ENCODE measurements at places on chromosomes 2 and 18.
A peak's percentile ranks its signal among the peaks of the same experiment; 100 is the strongest.

- DNase-seq: peak; percentile 45
These were observed at the start of gene PRKCE for GRCh38 chr2:45651415-45652089. TSS of gene PRKCE (plus strand) at chr2:45651675.

DNA sequence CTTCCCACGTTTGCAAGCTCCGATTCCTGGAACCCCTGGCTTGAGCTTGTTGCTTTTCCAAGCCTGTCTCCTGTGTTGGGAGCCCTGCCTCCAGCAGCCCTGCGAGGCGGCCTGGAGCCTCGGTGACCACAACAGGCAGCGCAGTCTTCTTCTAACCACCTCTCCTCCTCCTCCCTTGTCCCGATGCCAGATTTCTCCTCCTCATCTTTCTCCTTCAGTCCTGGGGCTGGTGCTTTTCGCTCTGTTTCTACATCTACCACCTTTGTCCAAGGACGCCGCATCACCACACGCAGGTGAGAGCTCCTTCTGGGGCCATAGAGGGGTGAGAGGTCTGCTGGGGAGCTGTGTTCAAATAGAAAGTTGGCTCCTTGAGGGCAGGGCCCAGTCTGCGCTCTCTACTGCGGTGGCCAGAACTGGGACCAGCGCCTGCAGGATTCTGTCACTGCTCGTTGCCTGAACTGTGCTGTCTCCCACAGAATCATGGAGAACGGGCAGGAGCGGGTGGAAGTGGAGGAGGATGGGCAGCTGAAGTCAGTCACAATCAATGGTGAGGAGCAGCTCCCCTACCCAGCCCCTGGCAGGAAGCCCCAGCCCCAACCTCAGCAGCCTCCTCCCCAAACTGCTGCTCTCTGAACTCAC, 3.9 kb downstream of the DNAJB2 start:
- DNase-seq: no peak

GRCh38 chr18:49459404-49460171, 857 bp downstream of the DYM start:
- peak; percentile 14 for DNase-seq

GRCh38 chr18:36194600-36195315, 7.5 kb downstream of the MOCOS start:
- no peak for DNase-seq

DNA sequence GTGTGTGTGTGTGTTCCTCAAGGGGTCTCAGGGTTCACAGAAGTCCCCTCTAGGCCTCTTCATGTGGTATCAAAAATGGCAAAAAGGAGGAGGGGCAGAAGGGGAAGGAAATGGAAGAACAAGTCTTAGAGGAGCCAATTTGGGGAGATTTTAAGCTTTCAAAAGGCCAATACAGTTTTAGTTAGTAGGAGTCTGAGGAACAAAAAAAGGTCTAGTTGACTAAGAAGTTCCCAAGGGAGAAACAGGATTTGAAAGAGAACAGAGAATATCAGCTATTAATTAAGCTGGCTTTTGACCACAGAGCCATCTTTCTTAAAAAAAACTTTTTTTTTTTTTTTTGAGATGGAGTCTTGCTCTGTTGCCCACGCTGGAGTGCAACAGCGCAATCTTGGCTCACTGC, 7.1 kb downstream of the RNF125 start:
- DNase-seq: no peak

GRCh38 chr18:45222180-45222579, 393.1 kb upstream of the SLC14A2 start:
- DNase-seq: no peak

DNA sequence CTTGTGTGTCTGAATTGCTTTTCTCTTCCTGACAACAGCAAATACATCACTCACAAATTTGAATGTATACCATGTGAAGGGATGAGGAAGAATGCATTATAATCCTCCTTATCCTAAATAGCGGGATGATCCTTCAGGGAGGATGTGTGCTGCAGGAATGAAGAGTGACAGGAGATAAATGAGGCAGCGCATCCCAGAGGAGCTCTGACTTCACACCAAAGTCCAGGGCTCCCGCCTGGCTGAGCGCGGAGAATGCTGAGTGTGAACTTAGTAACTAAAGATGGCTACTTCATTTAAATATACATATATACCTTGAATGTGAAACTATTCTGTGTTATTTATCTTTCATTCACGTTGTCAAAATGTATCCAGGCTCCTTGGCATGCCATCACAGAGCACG, 145.2 kb upstream of the TPO start:
- DNase-seq: no peak

- DNase-seq: no peak
These were observed 84.2 kb downstream of the NCKAP5 start for GRCh38 chr2:133484106-133484505.

DNA sequence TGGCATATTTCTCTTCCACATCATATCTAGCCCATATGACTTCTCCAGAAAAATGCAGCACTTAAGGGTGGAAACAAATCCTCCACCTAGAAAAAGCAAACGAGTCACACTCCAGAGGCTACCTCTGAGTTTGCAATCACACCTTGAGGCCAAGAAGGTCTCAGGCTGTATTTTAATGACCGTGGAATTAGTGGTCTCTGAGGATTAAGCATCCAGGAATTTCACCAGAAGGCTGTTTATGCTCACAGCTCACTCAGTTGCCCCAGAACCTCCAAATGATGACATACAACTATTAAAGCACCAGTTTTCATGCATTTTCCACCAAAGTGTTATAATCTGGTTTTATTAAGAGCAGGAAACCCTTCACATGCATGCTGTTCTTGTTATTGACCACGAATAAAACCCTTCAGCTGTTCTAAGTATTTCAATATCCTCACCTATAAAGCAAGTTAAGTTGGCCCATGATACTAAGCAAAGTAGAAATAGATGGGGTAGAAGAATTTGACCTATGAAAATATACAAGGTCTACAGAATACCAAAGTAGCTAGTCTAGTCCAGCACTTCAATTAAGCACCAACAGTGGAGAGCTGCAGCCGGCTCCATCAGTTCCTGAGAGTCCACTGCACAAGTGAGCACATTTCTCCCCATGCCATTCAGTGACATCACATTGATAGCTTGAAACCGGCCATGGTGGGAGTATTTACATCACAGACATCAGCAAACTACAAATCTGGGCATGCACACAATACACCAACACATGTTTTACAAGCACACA, 39.5 kb upstream of the SLC14A1 start:
- no peak for DNase-seq

- no peak for DNase-seq
These were observed 42.1 kb upstream of the SERTAD2 start for GRCh38 chr2:64695721-64696261.

DNA sequence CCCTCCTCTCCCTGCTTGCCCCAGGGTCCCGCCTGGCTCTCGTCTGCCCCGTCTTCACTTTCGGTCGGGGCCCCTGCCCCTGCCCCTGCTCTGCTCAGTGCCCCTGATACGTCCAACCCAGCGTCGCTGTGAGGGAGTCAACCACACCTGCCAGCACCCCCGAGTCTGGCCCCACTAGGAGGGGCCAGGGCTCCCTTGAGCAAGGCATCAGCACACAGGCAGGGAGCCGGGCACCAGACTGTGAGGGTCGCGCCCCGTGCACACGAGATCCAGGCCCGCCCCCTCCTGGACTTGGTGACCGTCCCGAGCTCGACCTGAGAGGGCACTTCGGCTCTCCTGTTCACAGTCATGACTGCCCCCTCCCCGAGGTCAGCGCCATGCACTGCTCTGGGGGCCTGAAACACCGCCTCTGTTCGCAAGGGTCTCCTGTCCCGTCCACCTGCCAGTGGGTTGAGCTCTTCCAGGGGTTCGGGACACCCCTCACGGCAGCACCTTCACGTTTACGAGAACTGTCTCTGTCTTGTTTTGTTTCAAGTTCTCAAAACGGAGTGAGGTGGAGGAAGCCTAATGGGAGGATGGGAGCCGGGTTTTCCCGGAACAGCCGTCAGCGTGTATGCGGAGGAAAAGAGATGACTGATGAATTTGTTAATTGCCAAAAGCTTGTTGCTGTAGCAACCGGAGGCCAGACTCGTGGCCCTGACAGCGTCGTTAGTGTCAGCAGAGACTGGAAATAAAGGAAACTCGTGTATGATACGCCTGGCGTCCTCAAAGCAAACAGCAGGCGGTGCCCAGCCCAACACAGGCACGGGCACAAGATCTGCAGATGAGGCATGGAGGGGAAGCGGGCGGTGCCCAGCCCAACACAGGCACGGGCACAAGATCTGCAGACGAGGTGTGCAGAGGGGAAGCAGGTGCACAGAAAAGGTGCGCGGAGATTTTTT, 48.2 kb upstream of the KCNG2 start:
- no peak for DNase-seq

DNA sequence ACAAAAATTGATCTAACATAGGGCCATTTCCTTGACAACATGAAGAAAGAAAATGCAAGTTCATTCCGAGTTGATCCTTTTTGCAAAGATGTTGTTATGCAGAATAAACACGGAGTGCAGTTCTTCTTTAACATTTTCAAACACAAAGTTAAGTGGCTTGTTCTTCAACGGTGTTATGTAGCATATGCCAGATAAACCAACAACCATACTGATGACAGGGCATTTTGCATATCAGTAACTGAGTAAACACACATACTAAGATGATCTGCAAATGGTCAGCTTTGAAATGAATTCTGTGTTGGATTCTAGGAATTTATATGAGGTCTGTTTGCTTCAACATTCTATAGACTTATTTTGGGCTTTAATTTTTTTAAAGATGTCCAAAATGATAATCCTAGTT, 266.4 kb downstream of the GPD2 start:
- no peak for DNase-seq

DNA sequence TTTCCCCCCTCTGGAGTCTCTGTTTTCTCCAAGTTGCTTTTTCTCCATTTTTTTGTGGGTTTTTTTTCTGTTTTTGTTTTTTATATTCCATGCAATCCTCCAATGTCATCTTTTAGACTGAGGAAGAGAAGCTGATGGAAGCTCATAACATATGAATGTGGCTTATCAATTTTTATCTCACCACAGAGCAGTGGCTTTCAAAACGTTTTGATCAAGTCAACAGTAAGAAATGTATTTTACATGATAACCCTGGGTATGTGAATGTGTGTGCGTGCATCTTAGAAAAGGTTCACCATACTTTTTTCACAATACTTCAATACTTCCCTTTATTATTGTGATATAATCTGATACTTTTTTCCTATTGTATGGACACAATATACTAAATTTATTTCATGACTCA, 64.6 kb upstream of the CDCA7 start:
- peak; percentile 88 for DNase-seq

- DNase-seq: no peak
These were observed 105.2 kb upstream of the TFCP2L1 start for GRCh38 chr2:121390082-121390692.

DNA sequence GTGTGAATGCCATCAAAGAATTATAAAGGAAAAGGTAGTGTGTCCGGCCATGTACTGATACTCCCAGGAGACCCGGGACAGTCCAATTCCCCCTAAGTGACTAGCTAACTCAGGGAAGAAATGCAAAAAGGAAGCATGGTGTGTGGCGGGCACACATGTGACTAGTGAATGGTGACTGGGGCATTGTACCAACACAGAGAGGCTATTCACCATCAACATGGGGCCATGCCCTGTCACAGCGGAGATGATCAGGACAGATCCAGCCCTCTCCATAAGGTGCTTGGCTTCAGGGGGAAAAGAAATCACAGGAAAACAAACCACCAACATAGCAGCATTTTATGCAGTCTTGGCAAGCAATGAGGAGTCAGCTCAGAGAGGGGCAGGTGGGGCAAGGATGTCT, 34.3 kb downstream of the FAM168B start:
- no peak for DNase-seq

- no peak for DNase-seq
These were observed 153.4 kb downstream of the MBP start for GRCh38 chr18:76979111-76979751.

GRCh38 chr2:162704496-162704895, 134.1 kb downstream of the KCNH7 start:
- DNase-seq: no peak

- no peak for DNase-seq
These were observed 54.6 kb upstream of the CYTIP start for GRCh38 chr2:157498483-157498882.

Measured in NCI-H226 (cell line).